Anterior cingulate cortex (tissue), 58 donors: ENCODE measurements at places on chromosomes 2 and 18.

DNA sequence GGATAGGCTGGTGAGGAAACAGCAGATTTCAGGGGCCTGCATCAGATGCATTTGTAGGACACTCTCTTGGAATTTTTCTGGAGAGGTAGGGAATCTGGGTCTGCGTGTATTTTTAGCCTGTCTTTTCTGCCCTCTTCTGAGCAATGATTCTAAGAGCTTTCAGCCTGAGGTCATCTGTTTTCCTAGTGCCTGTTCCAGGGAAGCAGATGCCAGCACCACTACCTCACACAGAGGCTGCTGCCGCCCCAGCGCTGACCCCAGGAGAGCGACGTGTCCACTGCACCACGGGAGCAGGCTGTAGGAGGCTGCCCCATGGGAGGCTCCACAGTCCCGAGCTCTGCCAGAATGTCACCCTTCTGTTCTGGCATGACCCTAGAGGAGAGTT, 316.5 kb downstream of the CYP26B1 start:
- DNase-seq: no peak

- DNase-seq: no peak
Observed at GRCh38 chr18:79797518-79798345, at the start of gene KCNG2. KCNG2 (plus strand) TSS chr18:79797938; CDS start chr18:79863668, 65,730 bp downstream.

- peak; percentile 3 for DNase-seq
Observed at GRCh38 chr2:21930226-21930625, 806.5 kb downstream of the TDRD15 start.

- DNase-seq: no peak
Observed at GRCh38 chr2:200809506-200810251, 2.0 kb upstream of the BZW1 start.

GRCh38 chr2:200342654-200343053, 36.2 kb downstream of the SPATS2L start:
- DNase-seq: no peak

DNA sequence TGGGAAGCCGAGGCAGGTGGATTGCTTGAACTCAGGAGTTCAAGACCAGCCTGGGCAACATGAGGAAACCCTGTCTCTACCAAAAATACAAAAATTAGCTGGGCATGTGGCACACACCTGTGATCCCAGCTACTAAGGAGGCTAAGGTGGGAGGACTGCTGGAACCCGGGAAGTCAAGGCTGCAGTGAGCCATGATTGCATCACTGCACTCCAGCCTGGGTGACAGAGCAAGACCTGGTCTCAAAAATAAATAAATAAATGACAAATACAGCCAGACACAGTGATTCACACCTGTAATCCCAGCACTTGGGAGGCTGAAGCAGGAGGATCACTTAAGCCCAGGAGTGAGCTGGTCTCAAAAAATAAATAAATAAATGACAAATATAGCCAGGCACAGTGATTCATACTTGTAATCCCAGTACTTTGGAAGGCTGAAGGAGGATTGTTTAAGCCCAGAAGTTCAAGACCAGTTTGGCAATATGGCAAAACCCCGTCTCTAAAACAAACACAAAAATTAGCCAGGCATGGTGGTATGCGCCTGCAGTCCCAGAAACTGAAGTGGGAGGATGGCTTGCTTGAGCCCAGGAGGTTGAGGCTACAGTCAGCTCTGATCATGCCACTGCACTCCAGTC, 6.2 kb downstream of the KANSL3 start:
- DNase-seq: no peak

DNA sequence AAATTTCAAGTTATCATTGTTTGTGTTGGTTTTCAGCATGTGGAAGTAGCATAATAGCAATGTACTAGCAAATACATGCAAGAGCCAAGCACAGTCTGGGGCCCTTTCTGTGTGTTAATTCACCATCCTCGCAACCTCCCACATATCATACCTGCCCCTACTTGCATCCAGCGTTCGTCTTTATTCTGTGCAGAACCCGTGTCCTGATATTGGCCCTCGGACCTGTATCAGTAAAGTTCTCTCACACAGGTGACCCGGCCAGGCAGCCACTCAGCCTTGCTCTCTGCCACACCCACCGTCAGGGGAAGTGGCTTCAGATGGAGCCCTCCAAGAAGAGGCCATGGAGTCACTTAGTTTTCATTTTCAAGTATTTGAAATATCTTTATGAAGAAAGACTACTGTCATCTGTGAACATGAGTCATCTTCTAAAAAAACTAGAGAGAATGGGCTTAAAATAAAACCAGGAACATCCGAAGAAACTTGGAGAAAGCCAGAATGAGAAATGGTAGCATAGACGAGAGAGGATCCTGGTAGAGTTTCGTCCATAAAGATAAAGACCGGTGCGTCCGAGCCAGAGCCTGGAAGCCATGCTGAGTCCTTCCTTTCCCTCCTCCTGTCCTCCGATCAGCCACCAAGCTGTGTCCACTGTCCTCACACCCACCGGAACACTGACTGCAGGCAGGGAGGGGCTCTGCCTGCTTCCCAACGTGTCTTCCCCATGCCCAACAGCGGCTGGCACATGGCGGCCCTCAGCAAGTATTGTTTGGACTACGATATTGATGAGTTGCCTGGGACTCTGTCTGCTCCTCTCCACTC, 57.3 kb upstream of the RPL31 start:
- DNase-seq: no peak

GRCh38 chr18:79326413-79327198, 69.1 kb upstream of the NFATC1 start:
- DNase-seq: no peak

GRCh38 chr2:197704434-197705120, 592 bp upstream of the MARS2 start:
- no peak for DNase-seq

- DNase-seq: no peak
Observed at GRCh38 chr2:156486147-156486546, 50.0 kb downstream of the GPD2 start.

- no peak for DNase-seq
Observed at GRCh38 chr18:67513280-67513679, 3.2 kb downstream of the DSEL start.

DNA sequence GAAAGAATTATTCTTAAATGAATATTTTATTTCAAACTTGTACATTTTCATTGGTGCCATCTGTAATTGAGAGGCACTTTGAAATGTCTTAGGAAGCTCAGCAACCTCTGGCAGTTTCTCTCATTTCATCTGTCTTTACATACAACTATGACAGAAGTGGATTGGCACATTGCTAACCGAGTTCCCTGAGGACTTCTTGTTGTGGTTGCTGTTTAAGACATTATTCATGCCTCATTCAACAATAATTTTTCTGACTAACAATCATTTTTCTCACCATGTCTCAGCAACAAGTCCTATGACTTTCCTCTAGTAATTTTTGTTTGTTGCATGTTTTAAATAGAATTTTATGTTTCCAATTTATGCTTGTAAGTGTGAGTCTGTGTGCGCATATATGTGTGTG, 284.0 kb upstream of the CWC22 start:
- DNase-seq: no peak

DNA sequence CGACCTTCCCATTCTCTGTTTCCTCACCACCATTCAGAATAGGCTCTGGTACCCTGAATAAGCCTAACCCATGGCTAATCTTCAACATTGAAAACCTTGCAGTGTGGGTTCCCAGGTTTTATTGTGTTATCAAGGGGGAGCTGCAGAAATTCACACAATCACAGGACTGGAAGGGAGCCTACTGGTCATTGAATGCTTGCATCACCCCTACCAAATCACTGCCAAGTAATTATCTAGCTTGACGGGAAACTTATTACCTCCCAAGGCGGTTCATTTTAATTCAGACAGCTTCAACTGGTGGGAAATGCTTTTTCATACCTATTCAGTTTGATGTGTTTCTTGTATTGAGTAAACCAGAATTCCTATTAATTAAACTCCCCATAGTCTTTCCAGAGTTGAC, 33.6 kb upstream of the EFEMP1 start:
- no peak for DNase-seq

DNA sequence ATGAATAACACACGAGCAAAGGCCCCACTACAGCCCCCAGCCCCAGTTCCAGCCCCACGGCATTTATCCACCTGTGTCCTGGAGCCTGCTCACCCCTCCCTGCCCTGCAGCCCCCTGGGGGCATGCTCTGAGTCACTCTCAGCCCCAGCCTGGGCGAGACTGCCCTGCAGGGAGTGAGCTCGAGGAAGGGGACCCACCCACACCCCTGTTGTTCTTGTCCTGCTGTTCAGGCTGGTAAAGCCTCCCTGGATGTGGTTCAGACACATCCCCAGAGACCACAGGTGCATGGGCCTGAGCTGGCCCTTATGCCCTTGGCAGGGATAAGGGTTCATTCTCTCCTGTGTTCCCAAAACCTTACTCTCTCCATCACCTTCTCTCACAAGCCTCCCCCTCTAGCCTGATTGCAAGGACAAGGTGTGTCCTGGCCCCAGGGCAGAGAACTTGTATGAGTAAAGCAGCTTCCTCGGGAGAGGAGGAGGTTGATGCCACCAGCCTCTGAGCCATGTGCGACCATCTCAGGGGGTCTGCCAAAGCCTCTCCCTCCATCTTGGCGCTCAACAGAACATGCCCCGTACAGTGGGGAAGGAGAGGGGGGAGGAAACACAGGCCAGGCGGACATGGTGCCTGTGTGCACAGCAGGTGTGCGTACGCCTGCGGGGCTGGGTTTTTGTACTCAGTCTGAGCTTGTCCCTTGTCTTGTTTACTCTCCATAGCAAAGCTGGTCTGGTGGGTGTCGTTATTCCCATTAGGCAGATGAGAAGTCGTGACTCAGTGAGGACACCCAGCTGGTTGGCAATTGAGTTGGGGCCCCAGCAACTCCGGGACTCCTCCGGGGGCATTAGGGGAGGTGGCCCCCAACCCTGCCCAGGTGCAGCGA, 64.4 kb downstream of the CIB4 start:
- no peak for DNase-seq

DNA sequence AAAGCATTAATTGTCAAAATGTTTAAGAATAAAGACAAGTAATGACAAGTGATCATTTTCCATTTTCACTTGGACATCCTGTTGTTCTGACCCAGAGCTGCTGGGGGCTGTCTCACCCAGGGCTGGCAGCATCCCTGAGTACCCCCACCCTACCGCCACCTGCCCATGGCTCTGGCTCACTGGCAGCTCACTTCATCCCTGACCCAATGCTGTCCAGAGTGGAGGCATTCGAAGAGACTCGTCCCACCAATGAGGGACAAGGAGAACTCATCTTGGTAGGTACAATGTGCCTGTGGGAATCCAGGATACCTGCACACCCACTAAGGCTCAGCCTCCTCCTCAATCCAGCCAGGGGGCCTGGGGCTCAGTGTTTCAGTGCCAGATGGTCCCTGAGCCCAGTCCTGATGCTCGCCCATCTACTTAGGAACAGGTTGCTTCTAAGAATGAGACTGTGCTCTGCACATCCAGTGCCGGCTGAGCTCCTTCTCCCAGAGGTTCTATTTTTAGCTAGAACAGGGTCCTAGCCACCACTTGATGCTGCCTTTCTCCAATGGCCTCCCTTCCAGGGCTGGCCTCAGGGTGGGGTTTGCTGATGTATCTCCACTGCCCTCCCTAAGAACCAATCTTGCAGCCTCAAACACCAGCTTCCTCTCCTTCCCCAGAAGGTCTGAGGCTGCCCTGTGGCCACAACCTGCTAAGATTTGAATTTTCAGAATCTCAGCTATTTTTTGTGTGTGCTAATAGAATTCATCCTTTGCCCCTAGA, 53.7 kb downstream of the ADD2 start:
- DNase-seq: no peak

DNA sequence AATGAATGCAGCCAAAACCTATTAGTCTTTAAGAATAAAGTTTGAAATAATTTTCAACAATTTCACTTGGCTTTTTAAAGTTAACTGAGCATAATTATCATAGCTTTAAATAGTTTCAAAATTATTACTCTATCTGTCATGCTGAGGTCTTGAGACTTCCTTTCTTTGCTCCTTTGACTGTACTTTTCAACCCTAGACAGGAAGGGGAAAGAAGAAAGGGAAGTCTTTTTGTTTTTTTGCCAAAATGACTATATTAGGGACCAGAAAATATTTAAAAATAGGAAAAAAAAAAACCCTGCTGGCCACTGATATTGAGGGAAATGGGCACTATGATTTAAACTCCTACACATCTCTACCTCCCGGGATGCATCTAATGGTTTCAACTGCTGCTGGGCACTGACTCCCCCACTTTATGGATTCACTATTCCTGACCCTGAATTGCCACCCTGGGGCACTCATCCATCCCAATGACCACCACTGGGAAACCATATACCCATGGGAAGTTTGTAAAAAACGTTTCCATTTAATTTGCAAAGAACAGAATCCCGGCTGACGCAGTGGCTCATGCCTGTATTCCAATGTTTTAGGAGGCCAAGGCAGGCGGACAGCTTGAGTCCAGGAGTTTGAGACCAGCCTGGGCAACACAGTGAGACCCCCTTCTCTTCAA, 50.5 kb downstream of the GAREM1 start:
- no peak for DNase-seq

- DNase-seq: no peak
Observed at GRCh38 chr2:189538402-189538801, 42.2 kb downstream of the SLC40A1 start.
